ENCODE measurements at places on chromosomes 2 and 18.
A peak's percentile ranks its signal among the peaks of the same experiment; 100 is the strongest.

DNA sequence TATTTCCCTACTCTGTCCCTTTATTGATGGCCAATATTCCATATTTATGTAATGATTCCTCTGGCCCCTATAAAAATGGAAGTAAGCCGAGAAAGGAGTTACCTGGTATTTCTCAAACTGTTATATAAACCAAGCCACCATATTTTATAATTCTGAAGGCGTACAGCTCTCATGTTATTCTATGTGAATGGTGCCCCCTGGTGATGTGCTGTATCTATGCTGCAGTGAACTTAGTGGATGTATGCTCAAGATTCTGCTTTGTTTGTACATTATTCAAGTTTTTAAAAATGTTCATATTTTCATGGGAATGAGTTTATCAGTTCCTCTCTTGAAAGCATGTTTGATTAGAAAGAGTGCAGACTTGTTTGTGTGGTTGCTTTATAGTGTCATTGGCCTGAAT lies 194.5 kb upstream of the LRRTM1 start:
- peak; percentile 22 for DNase-seq

DNA sequence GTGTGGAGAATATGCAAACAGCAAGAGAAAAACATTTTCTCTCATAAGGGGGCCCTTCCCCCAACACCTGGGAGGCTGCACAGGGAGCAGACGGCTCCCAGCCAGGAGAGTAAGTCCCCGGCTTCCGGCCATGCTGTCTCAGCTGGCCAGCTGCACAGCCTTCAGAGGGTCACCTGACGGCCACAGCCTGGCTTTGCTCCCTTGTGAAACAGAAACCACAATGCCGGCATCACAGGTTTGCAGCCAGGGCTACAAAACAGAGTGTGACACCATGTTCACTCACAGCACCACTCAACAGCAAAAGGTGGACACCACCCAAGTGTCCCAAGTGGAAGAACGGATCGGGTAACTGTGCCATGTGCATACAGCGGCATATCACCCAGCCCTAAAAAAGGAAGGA lies 86.9 kb upstream of the GPC1 start:
- DNase-seq = no peak

- no peak for DNase-seq
These were observed 75.5 kb upstream of the MSTN start for GRCh38 chr2:190138032-190138431.

GRCh38 chr2:37880551-37880950 lies 44.5 kb upstream of the RMDN2 start:
- no peak for DNase-seq

All from brain microvascular endothelial cell (primary cell).